ENCODE measurements at places on chromosomes 11 and 22.

- no peak for DNase-seq
Measured at GRCh38 chr11:81869351-81870065, 864.2 kb downstream of the FAM181B start.

GRCh38 chr11:29309992-29310391 lies 706.8 kb downstream of the KCNA4 start:
- DNase-seq, result no peak

GRCh38 chr11:112226831-112227401 lies 688 bp downstream of the PTS start:
- no peak for DNase-seq

GRCh38 chr11:15179167-15179566 lies 64.4 kb downstream of the INSC start:
- DNase-seq, result no peak

DNA sequence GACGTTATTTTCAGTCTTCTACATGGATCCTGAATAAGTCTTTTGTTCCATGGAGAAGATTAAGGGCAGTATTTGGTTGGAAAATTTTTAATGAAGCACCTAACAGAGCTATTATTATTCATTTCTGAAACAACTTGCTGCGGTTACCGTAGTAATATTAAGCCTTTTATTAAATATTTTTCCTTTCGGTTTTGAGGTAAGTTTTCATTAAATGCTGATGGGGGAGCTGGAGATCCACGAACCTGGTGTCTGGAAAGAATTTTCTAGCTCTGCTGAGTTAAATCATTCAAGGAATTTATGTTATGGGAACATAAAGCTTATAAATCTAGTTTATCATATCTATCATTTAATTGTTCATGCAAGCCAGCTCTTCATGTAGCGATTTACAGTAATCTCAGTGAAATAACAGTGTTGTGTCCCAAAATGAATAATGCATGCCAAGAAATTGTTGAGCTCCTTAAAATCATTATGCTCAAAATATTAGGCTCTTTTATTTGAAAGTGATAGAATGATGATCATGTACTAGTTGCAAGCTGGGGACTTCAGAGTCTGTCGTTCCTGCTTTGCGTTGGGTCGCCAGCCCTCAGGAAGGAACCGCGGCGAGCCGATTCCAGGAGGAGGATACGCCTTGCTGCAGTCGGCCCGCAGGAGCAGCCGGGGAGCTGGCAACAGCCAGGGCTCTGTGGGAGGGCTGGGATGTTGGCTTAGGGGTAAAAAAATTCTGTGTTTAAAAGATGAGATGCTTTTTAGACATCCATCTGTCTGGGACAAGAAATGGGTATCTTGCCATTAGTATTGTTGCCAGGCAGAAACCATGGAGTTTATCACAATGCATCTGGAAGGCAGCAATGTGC lies 83.1 kb downstream of the TBC1D22A start:
- DNase-seq, result no peak

DNA sequence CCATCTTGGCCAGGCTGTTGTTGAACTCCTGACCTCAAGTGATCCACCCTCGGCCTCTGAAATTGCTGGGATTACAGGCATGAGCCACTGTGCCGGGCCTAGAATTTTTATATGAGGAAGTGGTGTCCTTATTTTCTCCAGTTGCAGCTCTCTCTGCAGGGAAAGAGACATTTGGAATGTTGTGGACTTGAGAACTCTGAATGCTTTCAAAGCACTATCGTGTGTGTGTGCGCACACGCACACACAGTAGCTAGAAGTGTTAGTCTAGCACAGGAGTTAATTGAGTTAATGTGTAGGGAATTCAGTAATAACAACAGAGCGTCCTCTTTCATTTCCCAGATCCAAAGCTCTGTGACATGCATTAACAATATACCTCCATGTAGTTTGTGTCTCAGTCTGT lies 164.0 kb upstream of the RASSF10 start:
- DNase-seq, result no peak

DNA sequence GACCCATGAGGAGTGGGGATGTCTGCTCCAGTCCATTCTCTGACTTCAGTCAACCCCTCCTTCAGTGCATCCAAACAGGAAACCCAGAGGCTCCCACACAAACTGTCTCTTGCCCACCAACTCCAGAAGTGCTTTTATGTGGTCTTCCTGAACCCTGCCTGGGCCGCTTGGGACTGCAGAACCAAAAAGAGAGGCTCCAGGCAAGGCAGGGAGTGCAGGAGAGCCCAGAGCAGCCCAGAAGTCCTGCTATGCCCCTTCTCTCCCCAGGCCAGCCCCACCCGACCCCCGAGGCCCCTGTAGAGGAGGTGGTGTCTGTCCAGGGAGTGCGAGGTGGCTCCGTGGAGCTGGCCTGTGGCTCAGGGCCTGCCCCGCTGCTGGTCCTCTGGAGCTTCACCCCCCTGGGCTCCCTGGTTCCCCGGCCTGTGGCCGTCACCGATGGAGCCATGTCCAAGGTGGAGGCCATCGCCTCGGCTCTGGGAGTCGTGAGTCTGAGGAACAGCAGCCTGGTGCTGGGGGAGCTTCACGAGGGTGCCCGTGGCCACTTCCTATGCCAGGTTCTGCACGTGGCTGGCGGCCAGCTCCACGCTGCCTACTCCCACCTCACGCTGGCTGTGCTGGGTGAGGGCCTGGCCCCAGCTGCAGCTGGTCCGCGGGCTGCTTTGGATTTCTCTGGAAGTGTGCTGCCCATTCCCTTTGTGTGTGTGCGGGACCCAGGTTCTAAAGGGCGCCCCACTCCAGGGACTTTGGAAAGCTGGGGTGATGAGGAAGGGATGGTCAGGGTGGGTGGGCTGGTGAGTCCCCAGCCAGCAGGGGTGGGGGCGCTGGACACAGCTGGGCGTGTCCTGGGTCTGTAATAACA lies 1.8 kb downstream of the VSIG10L2 start:
- no peak for DNase-seq

DNA sequence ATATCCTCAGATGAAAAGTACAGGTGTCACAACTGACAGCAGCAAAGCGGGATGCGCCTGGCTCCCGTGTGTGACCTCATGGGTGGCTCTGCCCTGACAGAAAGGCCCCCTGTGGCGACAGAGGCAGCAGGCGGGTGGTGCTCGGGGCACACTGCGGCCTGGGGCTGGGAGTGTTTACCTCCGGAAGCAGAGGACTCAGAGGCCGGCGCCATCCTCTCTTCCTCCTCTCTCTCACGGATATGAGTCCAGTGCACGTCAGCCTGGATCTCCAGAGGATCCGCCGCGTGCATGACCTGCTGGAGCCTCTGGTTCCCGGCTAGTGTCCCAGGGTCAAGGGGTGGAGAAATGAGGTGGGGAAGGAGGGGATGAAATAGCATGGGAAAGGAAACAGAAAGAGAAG lies 53.2 kb upstream of the BID start:
- DNase-seq, result no peak

DNA sequence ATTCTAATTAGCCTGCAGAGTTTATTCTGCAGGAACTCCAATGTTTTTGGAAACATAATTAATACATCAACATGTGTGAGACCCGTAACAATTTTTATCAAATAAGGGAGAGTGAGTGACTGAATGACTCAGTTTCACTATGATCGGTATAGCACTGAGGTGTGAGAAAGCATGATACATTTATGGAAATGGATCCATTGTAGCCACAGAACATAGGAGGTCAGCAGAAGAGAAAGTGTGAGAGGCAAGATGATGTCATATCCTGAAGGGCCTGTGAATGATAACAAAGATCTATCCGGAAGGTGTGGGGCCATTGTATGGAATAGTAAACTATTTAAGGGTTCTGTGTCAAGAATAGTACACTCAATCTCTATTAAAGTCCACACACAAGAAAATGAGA lies 1406.1 kb upstream of the TENM4 start:
- DNase-seq, result no peak

GRCh38 chr11:134110252-134110815 lies 41.5 kb downstream of the JAM3 start:
- DNase-seq, result no peak

GRCh38 chr11:26229981-26230380 lies 101.9 kb upstream of the ANO3 start:
- DNase-seq, result no peak

DNA sequence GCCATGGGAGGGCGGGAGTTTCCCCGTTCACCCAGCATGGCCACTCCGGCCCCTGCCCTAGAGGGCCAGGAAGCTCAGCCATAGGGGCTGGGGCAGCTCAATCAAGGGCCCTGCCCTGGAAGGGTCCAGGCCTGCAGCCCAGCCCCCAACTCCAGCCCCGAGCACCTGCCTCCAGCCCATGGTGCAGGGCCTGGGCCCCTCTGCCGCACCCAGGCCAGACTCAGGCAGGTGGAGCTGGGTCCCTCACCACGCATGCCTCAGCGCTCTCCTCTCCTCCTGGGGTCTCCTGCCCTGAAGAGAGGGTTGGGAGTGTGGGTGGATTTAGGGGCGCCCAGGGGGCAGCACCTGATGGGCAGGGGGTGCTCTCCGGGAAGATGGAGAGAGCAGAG lies 13.1 kb downstream of the MLC1 start:
- no peak for DNase-seq

DNA sequence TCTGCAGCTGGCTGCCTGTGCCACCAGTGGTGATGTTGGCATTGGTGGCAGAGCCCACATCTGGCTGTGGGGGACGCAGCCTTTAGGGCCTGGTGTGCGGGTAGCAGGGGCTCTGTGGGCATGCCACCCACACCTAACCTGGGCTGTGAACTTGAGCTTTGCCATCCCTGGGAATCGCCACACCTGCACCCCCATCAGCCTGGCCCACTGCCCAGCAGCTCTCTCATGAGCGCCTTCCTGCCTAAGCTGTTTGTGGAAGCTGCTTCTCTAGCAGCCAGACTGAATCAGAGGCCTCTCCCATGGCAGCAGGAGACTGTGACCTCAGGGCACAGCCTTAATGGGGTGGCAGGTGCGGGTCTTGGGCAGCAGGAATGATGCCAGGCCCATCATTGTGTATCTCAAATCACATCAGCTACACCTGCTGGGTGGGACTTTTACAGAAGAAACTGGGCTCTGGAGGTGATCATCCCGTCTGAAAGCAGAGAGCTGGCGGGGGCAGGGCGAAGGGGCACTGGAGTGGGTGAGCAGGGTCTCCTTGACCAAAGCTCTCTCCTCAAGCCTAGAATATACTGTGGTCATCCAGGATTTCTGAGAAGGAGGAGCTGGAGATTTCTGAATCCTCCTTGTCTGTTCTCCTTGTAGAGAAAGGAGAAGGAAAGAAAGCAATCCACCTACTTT lies 17.8 kb upstream of the CARS1 start:
- no peak for DNase-seq

DNA sequence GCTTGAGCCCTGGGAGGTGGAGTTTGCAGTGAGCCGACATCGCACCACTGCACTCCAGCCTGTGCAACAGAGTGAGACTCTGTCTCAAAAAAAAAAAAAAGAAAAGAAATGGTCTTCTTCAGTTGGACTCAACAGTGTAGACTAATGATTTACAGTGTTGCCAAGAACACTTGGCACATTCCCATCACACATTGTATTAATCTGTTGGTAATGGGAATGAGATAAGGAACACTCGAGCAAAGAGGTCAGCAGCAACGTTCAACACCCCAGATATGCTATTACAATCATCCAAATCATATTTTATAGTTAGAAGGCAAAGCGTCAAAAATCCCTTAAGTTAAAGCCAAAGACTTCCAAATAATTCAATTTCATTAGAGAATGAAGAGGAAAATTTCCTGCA lies 14.5 kb downstream of the CDON start:
- DNase-seq, result no peak

- no peak for DNase-seq
Measured at GRCh38 chr22:23259916-23260644, 79.8 kb downstream of the BCR start.

GRCh38 chr11:45722144-45722543 lies 56.7 kb upstream of the CHST1 start:
- DNase-seq, result no peak

GRCh38 chr11:83072350-83073242 lies 899 bp upstream of the RAB30 start:
- no peak for DNase-seq

GRCh38 chr22:37664249-37665101 lies 6.0 kb downstream of the PDXP start:
- no peak for DNase-seq

DNA sequence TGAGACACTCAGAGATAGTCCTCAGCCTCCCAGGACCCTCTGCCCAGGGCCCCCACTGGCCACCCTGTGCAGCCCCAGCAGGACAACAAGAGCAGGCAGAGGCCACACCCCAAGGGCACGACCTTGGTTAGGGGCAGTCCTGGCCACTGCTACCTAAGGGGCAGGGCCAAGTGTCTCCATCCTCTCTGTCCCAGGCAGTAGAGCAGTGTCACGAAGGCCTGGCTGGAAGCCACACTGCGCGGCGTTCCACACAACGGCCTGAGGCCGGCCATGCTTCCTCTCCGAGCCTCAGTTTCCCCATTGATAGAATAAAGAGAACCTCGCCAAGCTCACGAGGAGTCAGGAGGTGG lies 1074.3 kb downstream of the BRD1 start:
- no peak for DNase-seq

GRCh38 chr11:131378931-131379330 lies 8.5 kb downstream of the NTM start:
- DNase-seq, result no peak

DNA sequence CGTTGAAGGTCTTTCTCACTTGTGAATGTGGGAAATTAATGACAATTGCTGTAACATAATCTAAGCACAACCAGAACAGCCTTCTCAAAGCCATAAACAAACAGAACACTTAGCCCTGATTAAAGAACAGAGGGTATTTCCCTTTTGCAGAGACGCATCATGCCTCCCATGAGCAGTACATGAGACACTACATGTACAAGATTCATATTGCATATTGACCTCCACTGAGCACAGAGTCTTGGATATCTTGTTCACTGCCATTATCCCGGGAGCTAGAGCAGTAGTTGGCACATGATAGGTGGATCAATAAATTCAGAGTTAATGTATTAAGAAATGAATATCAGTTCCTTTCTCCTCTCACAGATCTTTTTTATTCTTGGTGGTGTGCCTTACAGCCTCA lies 1194.3 kb upstream of the TENM4 start:
- no peak for DNase-seq

- no peak for DNase-seq
Measured at GRCh38 chr11:123475469-123475868, 45.4 kb downstream of the GRAMD1B start.

- DNase-seq, result no peak
Measured at GRCh38 chr22:46649141-46650077, 29.2 kb downstream of the GRAMD4 start.

- DNase-seq, result no peak
Measured at GRCh38 chr11:59822989-59823566, 12.5 kb upstream of the MRPL16 start.

- DNase-seq, result no peak
Measured at GRCh38 chr22:17477391-17477833, 85.9 kb upstream of the SLC25A18 start.

All from RWPE2 (cell line).